ENCODE measurements at places on chromosomes 7 and 10. TPM values are rescaled to one million over a fixed set of nuclear protein-coding genes. Genes with fewer than 3 reads are reported as not detected.

The ANKRD61 gene
- total RNA-seq = 0.56 TPM

The LRRC18 gene
- total RNA-seq = not detected

The PRXL2A gene
- total RNA-seq = 11.9 TPM

The TTYH3 gene
- 32.0 TPM for total RNA-seq

The HOXA13 gene
- total RNA-seq = not detected

The OR2A7 gene
- total RNA-seq = 2.1 TPM

The TMEM213 gene
- total RNA-seq = not detected

The SPDYE6 gene
- total RNA-seq = not detected

The PLPP4 gene
- total RNA-seq = not detected

The NXPH1 gene
- total RNA-seq = not detected

The ZNF727 gene
- 0.12 TPM for total RNA-seq

GRCh38 chr10:78964952-78965633 lies 103.7 kb upstream of the ZMIZ1 start:
- no peak for DNase-seq

DNA sequence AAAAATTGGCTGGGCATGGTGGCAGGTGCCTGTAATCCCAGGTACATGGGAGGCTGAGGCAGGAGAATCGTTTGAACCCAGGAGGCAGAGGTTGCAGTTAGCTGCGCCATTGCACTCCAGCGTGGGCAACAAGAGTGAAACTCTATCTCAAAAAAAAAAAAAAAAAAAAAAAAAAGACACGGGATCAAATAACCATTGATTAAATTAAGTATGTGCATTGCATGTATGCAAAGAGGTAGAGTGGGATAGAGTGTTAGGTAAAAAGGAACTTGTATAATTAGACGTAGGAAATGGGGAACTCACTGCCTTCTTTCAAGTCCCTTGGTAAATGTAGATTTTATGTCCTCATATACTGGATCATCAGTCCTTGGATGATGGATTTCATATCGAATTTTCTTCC lies 13.1 kb downstream of the VCL start:
- DNase-seq = no peak

GRCh38 chr10:96743988-96744585 lies 23.8 kb upstream of the PIK3AP1 start:
- no peak for DNase-seq

DNA sequence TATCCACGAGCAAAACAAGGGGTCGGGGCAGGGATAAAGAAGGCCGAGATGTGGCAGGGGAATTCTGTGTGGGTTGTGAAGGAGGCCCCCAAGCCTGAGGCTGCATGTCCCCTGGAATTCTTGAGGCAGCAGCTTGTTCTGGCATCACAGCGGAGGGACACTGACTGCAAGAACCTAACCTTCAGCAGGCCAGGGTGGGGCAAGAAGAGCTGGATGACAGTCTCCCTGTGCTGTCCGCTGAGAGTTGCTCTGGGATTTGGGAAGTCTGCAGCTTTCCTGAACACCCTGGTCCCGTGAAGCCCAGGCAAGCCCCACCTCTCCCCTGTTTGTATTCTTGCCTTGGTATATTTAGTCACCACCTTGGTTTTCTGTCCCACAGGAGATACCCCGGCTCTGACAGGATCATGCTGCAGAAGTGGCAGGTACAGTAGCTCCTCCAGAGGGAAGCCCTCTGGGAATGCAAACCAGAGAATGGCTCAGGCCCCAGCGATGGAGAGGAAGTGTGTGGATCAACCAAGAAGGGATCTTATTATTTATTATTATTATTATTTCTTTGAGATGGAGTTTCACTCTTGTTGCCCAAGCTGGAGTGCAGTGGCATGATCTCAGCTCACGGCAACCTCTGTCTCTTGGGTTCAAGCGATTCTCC lies 1.9 kb upstream of the LRRC18 start:
- no peak for DNase-seq

- DNase-seq = no peak
Measured at GRCh38 chr10:123301077-123301857, 147.1 kb downstream of the BUB3 start.

GRCh38 chr10:115883372-115883771 lies 389.6 kb downstream of the GFRA1 start:
- no peak for DNase-seq

DNA sequence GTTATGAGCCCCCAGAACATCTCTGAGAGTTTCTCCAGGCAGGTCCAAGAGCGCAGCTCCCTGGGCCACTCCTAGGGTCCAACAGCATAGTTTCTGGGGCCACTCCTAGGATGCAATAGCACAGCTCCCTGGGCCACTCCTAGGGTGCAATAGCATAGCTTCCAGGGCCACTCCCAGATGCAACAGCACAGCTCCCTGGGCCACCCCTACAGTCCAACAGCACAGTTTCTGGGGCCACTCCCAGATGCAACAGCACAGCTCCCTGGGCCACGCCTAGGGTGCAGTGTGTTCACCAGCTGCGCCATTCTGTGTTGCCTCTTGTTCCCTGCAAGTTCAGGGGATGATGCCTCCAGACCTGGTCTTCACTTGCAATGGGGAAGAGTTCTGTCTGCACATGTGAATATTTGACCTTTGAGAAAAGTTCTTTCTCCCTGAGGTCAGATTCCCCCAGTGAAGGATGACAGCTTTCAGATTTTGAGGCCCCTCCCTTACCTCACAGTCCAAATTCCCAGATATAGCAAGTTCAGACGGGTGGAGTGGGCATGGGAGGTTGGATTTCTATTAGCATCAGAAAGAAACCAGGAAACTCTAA lies 43.0 kb upstream of the LEP start:
- DNase-seq = no peak

DNA sequence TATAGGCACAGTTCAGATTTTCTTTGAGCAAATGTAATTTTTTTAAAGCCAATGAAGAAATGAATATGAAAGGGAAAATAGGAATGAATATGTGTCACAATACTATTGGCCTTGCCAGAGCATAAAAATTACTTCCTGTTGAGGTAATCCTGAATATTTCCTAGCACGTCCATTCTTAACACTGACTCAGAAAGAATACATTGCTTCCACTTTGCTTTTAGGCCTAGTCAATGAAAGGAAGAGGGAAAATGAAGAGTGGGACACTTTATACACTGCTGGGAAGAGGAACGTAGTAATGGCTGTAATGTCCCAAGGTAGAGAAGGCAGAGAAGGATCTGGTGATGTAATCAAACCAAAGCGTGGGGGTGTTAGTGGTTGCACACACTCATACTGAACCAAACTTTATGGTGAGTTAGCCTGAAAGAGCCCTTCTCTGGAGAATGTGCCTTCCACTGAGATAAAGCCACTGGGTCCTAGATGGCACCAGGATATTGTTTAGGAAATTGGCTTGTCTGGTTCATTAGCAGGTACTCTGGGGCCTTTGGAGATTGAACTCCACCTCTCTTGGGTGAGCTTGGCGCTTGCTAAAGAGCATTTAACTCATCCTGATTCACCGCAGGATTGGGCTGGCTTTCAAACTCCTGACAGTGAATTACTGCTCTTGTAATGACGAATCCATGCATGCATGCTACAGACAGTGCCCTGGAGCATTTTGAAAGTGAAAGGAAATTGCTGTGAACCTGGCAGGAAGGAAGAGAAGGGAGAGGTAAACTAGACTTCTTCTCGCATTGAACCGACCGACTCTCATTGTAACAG lies 254.9 kb downstream of the KIAA1217 start:
- DNase-seq = peak; percentile 40
